Urothelium cell line (cell line): ENCODE measurements at places on chromosomes 4 and X.

DNA sequence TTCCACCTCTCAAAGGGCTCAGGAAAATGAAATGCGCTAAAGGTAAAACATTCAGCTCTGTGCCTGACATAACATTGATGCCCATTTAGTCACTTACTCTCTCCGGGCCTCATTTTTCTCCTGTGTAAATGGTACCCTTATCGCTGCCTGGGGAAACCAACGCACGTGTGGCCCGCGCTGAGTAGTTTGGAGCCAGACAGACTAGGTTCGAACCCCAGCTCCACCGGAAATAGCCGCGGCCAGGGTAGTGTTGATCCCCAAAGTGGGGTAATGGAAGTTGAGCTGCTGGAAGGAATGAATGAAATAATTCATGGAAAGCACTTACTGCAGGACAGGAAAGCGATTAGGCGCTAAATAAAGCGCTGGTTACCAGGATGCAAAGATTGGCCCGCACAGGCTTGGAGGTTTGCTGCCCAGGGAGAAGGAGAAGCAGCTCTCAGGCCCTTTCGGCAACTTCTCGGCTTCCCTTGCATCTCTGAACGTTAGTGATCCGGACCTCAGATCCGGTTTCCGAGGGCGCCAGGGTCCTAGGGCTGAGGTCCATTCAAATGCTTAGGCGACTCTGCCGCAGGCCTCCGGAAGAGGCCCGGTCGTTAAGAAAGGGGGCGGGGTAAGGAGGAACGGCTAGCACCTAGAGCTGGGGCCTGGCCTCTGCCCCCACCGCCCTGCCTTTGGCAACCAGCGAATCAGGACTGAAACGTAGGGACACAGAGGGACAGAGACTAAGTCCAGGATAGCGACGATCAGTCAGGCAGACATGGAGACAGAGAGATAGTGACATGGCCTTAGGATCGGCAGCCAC is 13.3 kb downstream of the NKX3-2 start:
- no peak for DNase-seq

DNA sequence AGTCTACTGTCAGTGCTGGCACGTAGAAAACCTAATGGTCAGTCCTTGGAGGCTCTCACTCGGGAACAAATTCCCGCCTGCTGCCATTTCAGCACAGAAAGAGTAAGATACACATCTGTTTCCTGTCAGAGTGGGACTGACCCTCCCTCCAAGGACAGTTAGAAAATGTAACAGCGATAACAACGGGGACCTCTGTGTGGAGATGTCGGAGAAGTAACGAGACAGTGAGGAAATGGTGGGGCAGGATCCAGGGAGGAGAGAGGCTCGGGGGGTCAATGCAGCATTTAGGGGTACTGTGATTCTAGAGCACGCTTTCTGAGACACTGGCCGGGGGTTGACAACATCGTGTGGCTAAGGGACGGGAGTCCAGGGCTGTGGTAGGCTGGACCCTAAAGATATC is 36.0 kb upstream of the SORCS2 start:
- DNase-seq = no peak

DNA sequence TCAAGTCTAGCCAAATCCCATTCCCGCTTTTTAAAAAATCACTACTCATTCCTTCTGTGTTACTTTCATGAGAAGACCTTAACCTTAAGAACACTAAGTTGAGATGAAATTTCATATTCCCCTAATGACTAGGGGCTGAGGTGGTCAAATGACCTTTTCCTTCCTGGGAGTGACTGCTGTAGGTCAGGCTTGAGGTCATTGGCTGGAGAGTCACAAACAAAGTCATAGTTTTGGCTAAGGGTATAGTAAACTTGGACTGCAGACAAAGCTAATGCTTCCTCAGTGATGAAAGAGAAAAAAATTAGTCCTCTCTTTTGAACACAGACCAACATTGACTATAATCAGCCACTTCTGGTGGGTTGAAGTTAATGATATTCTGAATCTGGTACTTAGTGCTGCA is 16.0 kb upstream of the FGF2 start:
- no peak for DNase-seq

DNA sequence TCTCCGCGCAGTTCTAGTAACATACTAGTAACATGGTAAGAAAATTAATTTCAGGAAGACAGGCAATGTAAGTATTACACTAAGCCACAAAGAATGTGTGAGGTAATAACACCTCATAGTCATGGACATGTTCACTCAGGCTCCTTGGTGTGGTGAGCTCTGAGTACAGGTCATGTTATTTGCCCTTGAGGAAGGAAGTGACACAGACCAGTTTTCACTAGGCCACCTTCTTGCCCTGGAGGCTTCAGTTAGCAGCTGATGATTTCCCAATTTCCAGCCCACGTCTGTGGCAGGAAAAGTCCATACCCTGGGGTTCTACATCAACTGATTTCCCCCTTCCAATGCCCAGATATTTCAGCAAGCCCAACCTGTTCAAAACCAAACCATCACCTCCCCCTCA is 6.7 kb downstream of the APOO start:
- peak; percentile 11 for DNase-seq

GRCh38 chr4:84336964-84337705 is 162.0 kb downstream of the NKX6-1 start:
- no peak for DNase-seq

GRCh38 chrX:110226931-110227330 is 91.0 kb downstream of the AMMECR1 start:
- DNase-seq = no peak

DNA sequence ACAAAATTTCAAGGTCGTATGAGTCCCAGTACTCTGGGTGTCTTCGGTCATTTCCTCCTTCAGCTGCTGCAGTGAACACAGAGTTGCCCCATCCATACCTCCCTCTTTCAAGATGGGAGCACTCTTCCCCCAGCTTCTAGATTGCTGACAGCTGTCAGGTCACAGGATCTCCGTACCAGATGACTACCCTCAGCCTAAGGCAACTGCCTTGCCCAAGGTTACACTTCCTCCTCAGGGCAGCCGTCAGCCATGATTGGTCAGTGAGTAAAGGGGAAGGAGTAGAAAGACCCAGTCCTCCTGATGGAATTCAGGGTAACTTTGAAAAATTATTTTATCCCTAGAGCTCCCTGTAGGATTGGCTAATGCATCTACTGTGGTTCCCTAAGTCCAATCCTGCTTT is 81.6 kb downstream of the NAF1 start:
- DNase-seq = no peak
